ENCODE measurements at places on chromosomes 12 and 14. TPM values are rescaled to one million over a fixed set of nuclear protein-coding genes. Genes with fewer than 3 reads are reported as not detected.

The RPS29 gene
- total RNA-seq: 697 TPM

DNA sequence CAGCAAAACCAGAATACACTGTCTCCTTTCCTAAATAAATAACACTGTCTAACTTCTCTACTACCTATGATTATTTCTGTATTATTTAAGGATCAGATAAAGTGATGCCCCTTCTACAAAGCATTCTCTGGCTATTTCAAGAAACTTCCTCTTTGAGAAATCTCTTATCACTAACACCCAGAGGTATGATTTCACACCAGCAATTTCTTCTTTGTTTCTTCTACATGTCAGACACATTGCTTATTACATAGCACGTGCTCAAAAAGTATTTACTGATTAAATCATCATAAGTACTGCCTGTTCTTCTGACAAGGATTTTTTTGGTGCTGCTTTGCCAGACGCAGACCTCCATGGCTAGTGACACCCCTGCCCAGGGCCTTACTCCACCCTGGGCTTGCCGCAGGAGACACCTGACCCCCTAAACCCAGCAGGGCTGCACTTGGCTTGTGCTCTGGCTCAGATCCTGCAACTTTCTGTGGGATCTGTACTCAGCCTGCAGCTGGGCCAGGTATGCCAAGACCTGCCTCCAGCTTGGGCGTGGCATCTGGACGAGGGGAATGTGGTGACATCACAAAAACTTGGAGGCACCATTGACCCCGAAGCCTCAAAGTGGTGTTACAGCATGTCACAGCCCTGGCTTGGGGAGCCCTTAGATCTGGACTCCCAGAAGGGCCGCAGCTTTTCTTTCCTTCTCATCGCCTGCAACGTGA, 15.4 kb upstream of the HIGD1C start:
- peaks cover 2% of the 10 kb centered on the region for H3K36me3 ChIP-seq
- H3K4me1 ChIP-seq: peaks cover 30% of the 10 kb centered on the region
- H3K4me3 ChIP-seq: no peak overlapping the region
- DNase-seq: no peak
- H3K27me3 ChIP-seq: no peaks in the 10 kb centered on the region

The CCDC38 gene
- total RNA-seq: not detected

- no peaks in the 10 kb centered on the region for H3K27me3 ChIP-seq
- no peak overlapping the region for H3K27ac ChIP-seq
- peaks cover 41% of the 10 kb centered on the region for H3K4me1 ChIP-seq
- H3K36me3 ChIP-seq: no peaks in the 10 kb centered on the region
- H3K4me3 ChIP-seq: no peak overlapping the region
- no peak for DNase-seq
These were observed 90.7 kb downstream of the PLEKHA5 start for GRCh38 chr12:19220205-19220604.

The STYK1 gene
- total RNA-seq: 0.31 TPM

DNA sequence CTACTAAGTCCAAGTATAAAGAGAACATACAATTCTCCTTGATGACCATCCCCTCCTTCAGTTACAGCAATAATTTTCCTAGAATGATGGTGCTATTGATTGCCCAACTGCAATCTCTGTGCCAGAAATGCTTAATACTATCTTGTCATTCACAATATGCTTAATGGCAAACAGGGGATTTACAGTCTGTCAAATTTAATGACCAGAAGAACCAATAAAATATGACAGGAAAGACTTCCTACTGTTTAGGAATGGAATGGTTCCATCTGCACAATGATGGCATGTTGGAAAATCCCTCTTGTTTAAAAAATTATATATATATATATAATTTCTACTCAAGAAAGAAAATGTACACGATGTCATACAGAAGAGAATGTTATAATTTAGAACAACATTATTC, 623.2 kb downstream of the CCER1 start:
- no peak overlapping the region for H3K27ac ChIP-seq
- H3K36me3 ChIP-seq: no peaks in the 10 kb centered on the region
- H3K4me3 ChIP-seq: no peak overlapping the region
- H3K4me1 ChIP-seq: peaks cover 36% of the 10 kb centered on the region
- DNase-seq: no peak

The NKX2-8 gene
- total RNA-seq: not detected

The PRR4 gene
- total RNA-seq: 3.9 TPM

The RBP5 gene
- total RNA-seq: not detected

DNA sequence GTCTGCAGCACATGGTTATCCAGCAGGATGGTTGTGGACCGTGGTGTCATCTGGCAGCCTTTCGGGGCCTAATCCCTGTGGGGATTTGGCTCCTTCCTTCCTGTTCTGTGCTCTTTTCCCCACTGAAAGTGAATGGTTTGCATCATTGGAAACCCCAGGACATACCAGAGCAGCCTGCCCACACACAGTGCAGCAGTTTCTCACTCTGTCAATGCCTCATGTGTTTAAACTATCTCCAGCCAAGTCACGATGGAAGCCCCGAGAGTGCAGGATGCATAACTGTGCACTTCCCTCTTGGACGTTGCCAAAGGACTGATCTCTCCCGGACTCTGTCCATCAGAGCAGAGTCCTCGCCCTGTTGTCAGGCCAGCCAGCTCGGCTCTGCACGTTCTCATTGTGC, 29.0 kb upstream of the AMN start:
- peak overlapping the region; percentile 44 for H3K4me3 ChIP-seq
- H3K27ac ChIP-seq: peak overlapping the region; percentile 86
- no peaks in the 10 kb centered on the region for H3K27me3 ChIP-seq

GRCh38 chr12:113443030-113443539, 20.9 kb downstream of the SDSL start:
- H3K36me3 ChIP-seq: no peaks in the 10 kb centered on the region
- H3K27ac ChIP-seq: no peak overlapping the region
- no peak overlapping the region for H3K4me3 ChIP-seq
- H3K27me3 ChIP-seq: peaks cover 20% of the 10 kb centered on the region
- DNase-seq: peak; percentile 5

The ANKRD33 gene
- total RNA-seq: not detected

DNA sequence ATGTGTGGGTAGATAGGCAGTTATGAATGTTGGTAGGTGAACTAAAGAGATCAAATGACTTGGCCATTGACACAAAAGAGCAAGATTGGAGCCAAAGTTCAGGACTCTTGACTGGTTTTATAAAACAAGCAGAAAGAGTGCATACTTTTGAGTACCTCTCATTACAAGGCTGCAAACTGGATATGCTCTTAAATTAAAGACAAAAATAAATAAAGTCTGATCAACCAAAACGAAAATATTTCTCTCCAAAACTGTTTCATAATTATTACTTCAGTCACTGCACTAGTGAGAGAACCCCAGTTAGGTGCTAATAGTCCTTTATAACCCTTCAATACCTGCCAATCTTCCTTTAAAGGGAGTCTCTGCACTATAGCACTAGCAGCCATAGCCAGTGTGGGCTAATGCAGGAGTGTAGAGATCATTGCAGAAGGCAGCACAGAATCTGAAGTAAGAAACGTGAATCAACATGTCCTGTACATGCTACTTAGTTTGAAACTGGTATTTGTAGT, 147.1 kb downstream of the FOXA1 start:
- DNase-seq: no peak
- H3K27me3 ChIP-seq: no peaks in the 10 kb centered on the region
- H3K4me1 ChIP-seq: no peaks in the 10 kb centered on the region
- peaks cover 4% of the 10 kb centered on the region for H3K36me3 ChIP-seq
- H3K4me3 ChIP-seq: no peak overlapping the region
- no peak overlapping the region for H3K27ac ChIP-seq

The PMEL gene
- 0.45 TPM for total RNA-seq
